D341Med (cell line): ENCODE measurements at places on chromosomes 5 and 9.

GRCh38 chr5:170497311-170498038 lies 6.3 kb upstream of the KCNIP1 start:
- DNase-seq = no peak

GRCh38 chr9:132896264-132896663 lies 17.6 kb downstream of the SPACA9 start:
- DNase-seq = no peak

DNA sequence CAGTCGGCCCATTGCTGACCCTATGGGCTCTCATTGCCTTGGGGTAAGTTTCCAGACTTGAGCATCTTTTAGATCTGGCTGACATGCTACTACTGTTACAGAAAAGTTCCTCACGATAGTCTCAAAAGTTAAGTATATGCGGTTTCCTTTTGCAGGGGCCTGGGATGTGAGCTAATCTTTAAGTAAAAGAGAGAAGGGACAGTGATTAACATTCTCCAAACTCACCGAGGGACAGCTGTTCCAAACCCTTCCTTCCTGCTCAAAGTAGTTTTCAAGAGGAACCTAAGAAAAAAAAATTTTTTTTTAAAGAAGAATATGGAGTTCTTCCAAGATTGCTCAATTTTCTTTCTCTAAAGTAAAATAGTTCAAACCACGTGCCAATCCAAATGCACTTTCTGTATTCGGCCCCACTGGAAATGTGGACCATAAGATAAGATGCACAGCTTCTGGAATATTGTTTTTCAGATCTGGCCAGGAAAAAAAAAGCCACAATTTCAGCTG lies 168.0 kb upstream of the SPRY4 start:
- DNase-seq = no peak

DNA sequence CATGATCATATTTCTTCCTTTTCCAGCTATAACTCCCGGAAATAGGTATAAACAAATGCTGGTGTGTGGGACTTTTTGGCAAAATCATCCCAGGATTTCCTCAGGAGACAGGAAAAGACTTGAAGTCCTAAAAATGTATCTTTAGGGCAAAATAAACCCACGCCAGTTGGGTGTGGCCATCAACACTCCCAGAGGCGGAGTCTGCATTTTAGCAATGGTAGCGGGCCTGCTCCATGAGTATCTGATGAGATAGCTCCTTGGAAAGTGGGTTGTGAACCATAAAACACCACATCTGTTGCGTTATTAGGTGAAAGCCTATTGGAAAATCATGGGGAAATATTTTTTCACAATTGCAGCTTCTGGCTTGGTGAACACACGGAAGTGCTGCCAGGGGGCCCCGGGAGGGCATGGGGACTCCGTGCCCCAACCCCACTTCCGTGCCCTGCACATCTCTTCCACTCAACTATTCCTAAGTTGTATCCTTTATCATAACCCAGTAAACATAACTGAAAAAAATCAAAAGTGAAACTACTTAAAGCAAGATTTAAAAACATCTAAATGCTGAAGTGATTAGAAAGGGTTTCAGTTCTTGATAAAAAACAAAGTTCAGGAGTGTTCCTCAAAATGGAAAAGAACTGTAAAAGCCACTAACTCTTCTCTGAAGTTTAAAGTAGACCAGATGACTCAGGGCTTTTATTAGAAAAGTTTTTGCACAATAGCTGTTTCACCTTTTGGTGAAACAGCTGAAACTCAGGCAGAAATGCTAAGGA lies 111.2 kb downstream of the LRRC70 start:
- DNase-seq = no peak

- no peak for DNase-seq
Measured at GRCh38 chr9:11577522-11577921, 964.7 kb upstream of the PTPRD start.

- DNase-seq = no peak
Measured at GRCh38 chr5:112121258-112121657, 297.8 kb downstream of the EPB41L4A start.

DNA sequence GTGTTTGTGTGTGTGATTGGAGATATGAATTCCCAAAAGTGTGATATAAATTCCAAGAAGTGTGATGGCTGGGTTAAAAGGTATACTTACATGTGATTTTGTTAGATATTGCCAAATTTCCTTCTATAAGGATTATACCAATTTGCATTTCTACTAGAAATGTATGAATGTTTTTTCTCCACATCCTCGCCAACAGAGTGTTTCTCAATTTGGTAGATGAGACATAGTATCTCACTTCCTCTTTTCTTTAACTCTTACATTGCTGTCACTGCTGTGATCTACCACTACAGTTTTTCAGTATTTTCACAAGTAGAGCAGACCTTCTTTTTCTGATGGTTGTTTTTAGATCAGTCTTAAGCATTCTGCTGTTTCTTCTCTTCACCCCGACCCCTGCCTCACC lies 111.3 kb downstream of the FER start:
- no peak for DNase-seq

- no peak for DNase-seq
Measured at GRCh38 chr5:113950186-113950585, 411.7 kb upstream of the KCNN2 start.

- no peak for DNase-seq
Measured at GRCh38 chr5:104778-105296, 12.9 kb downstream of the PLEKHG4B start.

DNA sequence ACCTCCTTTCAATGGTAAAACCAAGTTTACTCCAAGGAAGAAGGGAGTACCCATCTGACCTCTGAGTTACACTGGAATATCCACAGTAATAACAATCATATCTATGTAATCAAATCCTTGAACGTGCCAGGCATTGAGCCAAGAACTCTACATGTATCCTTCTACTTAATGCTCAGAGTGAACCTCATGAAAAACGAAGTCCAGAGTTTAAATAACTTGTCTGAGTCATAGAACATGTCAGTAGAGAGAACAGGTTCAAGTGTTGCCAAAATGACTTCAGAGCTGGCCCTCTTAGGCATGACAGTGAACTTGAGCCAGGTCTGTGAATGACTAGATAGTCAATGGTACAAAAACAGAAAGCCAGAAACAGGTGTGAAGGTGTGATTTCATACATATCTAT lies 164.1 kb upstream of the ZNF618 start:
- no peak for DNase-seq

- DNase-seq = peak; percentile 79
Measured at GRCh38 chr5:168679515-168679920, 100.3 kb upstream of the PANK3 start.

DNA sequence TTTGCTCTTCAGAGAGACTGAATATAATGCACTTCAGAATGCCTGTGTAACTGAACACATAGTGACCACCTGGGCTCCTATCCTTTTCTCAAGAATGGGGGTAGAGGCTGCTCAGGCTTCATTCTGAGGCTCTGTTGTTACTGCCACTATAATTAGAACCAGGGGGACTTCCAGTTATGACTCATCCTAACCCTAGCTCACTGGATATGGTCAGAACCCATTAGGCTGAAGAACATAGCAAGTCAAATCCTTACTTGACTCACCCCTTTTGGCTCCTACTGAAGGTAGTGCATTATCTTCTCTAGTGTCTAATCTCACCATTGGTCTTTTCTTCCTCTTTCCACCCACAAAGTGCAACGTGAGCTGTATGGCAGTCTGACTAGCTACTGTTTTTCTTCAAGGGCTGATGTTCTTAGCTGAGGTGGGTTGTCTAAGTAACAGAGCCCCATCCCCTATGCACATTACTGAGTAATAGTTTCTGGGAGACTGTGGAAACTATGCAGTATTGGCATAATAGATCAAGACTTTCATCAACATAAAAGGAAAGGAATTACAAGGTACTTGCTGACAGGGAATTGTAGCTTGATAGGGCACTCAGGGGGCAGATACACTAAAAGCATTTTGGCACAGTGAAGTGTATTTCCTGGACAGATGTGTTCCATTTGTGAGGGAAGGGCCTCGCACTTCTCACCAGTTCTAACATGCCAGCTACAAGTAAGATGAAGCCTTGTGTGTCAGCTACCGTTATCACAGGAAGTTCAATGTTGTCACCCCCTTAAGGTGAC lies 431.0 kb upstream of the MEF2C start:
- no peak for DNase-seq

GRCh38 chr9:26012797-26013196 lies 334.6 kb upstream of the TUSC1 start:
- DNase-seq = no peak

GRCh38 chr5:53922508-53923498 lies 362.4 kb downstream of the NDUFS4 start:
- no peak for DNase-seq

GRCh38 chr5:53201746-53202145 lies 92.2 kb upstream of the MOCS2 start:
- DNase-seq = no peak

GRCh38 chr5:61182449-61182848 lies 20.2 kb upstream of the SMIM15 start:
- no peak for DNase-seq

DNA sequence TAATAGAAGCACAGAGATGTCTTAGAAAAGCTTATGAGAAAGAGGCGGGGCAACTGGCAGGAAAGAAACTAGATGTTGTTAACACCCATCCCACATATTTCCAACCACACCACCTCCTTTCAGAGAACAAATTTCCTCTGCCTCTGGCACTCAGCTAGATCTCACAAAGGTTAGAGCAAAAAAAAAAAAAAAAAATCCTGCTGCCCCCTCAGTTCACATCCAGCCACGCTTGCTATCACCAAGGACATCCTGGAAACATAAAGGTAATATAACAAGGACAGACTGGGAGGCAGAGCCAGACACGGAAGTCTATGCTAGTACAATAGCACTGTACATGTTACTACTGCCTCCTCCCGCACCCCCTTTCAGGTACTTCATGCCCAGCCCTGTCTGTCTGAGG lies 238.0 kb upstream of the PTGER4 start:
- no peak for DNase-seq

DNA sequence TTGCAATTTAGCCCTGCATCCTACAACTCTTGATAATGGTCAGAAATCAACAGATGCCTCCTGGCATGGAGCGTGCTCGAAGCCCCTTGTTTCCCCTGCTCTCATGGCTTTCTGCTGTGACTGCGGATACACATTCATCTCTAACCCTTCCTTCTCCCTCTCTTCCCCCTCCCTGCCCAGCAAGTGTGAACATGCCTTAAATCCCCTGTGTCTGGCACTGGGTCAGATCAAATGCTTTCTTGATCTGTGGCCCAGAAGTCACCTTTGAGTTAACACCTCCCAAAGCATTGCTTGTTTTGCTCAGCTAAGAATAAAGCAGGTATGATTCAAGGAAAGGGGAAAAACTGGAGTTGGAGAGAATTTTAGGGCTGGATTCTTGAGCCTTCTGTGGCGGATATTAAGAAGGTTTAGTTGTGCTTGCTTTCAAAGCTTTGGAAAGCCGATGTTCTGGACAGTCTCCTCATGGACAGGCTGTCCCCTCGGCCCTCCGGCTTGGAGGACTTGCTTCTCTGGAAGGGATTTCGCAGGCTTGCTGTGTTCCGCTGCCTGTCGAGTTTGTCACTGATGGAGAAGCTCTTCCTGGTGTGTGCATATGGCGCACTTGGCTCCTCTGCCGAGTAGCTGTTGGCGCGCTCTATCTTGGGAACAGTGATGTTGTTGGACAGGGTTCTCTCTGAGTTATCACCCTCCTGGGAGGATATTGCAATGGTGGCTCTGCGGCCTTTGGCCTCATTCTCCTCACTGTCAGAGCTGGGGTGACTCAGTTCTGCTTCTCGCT lies 121.3 kb upstream of the KLF9 start:
- no peak for DNase-seq

DNA sequence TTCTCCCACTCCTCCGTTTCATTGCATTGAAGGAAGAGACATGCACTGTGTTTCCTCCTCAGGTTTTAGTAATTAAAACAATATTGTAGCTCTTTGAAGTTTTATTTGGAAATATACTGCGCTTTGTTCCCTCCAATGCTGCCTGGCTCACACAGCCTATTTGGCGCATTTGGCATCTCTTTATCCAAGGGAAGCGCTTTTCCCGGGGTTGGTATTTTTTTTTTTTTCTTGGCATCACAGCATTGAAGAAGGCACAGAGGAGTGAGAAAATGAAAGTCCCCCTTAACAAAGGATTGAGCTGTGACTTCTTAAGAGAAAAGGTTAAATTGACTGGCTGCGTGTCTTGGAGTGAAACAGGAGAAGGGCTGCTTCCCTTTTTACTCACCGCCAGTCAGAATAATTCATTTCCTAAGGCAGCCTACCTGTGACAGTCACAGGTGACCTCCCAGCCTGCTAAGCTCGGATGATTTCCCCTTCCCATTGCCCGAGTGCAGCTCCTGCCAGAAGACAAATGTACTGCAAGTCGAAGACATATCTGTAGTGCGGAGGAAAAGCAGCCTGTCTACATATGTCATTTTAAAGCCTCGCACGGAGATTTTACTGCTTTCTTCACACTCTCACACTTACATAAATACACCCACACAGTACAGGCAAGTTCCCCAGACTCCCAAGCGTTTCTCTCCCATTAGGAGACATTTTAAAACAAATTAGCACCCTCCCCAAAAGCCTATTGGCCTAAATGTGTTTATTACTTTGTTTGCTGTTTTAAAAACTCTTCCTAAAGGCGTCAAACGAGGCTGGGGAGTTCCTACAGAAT lies 665.5 kb upstream of the ZNF608 start:
- no peak for DNase-seq

GRCh38 chr5:113266227-113266912 lies 168.4 kb downstream of the TSSK1B start:
- DNase-seq = no peak

- no peak for DNase-seq
Measured at GRCh38 chr9:114785866-114786650, 19.8 kb downstream of the TNFSF15 start.

DNA sequence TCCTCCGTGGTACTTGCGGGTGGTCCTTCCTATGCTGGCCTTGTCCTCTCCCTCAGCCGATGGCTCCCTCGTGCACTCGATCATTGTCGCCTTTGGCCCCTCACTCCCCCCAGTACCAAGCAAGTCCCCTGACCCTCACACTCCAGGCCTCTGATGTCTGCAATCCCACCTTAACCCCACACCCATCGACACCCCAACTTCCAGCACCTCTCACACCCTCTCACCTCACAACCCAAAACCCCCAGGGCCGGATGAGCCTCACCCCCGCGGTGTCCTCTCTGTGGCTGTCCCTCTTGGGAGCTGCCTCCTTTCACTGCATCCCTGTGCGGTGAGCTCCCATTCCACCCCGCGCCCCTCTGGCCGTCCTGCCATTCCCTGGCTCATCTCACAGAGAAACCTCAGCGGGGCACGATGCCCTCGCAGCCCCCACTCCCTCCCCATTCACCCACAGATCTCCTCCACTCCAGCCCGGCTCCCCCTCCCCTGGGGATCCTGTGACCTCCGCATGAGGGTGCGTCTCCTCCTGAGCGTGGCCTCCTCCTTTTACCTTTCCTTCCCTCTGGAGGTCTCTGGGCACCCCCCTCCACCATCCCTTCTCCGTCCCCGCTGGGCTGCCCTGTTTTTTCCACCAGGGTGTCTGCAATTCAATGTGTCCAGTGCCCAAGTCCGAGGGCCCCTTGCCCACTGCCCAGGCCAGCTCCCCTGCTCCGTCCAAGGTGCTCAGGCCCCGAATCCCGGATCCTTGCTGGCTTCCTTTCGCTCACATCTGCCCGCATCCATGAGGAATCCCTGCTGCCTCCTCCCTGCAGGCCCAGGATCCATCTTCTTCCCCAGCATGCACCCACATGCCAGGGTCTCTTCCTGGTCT lies 15.8 kb upstream of the RNU6ATAC start:
- peak; percentile 14 for DNase-seq

- DNase-seq = no peak
Measured at GRCh38 chr9:97564291-97565175, 63.1 kb downstream of the TMOD1 start.

- no peak for DNase-seq
Measured at GRCh38 chr5:125719681-125720347, 703.4 kb upstream of the GRAMD2B start.
